Stimulated activated CD4-positive, alpha-beta T cell treated with anti-CD3 and anti-CD28 coated beads, Interleukin-4, amount 100 ng/mL, for 4 hours (primary cell): ENCODE measurements at places on chromosomes 2 and 18.

GRCh38 chr2:72028996-72029395 is 118.7 kb downstream of the CYP26B1 start:
- no peak for DNase-seq

DNA sequence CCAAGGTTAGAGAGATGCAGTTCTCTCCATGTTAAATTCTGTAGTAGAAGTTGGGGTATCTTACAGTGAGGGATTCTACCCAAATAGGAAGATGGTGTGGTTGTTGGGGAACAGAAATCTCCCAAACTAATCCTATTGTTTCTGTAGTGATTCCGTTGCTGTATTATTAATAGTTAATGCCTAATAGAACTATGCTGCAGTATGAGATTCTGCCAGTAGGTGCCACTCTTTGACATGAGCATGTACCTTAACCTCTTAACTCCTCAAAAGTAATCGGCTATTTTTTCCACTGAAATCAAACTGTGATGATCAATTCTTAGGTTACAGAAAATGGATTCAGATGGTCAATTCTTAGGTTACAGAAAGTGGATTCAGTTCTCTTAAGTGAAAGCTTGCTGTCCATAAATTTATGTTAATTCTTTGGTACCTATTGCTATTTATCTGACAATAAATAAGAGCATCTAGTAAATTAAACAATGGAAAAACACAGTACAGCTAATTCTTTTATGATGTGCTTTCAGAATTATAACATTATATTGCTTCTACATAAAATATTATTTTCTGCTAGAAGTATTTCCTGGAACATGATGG is 97.9 kb upstream of the DLX2 start:
- no peak for DNase-seq

DNA sequence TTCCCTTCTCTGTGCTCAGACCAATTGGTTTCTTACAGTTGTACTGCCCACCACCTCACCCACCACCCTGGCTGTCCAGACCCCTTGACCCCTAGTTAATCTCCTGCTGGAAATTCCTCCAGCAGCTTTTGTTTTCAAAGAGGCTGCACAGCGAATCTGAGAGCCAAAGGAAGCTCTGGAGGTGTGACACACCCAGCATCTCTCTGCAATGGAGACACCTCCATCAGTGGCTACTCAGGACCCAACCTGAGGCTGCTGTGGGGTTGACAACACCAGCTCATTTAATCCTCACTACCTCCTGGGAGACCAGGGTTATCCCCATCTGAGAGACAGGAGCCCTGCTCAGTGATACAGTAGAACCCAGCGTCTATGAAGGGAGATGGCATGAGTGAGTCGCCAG is 86.4 kb downstream of the BIN1 start:
- no peak for DNase-seq

GRCh38 chr18:9495465-9495864 is 20.2 kb downstream of the RALBP1 start:
- no peak for DNase-seq

- DNase-seq: peak; percentile 24
Observed at GRCh38 chr18:58525517-58525916, 103.4 kb downstream of the ALPK2 start.

GRCh38 chr2:59684116-59684770 is 869.2 kb downstream of the BCL11A start:
- no peak for DNase-seq

GRCh38 chr2:179422037-179422643 is 157.5 kb upstream of the SESTD1 start:
- DNase-seq: peak; percentile 15

DNA sequence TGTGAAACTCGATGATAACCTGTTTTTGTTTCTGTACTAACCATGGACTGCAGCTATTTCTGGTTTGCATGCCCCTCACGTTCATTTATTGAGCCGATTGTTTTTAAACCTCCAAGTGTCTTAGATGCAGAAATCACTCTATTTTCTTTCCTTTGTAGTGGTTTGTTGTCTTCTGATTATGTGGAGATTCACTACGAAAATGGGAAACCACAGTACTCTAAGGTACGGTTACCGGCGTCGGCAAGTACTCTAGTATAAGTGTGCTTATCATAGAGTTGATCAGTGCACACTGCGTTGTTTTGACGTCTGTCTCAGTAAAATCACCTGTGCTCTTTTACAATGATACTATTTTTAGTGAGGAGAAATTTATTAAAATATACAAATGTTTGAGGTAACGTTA is 87.4 kb downstream of the ADAM23 start:
- DNase-seq: no peak

GRCh38 chr18:62394006-62394763 is 69.1 kb downstream of the TNFRSF11A start:
- DNase-seq: no peak

DNA sequence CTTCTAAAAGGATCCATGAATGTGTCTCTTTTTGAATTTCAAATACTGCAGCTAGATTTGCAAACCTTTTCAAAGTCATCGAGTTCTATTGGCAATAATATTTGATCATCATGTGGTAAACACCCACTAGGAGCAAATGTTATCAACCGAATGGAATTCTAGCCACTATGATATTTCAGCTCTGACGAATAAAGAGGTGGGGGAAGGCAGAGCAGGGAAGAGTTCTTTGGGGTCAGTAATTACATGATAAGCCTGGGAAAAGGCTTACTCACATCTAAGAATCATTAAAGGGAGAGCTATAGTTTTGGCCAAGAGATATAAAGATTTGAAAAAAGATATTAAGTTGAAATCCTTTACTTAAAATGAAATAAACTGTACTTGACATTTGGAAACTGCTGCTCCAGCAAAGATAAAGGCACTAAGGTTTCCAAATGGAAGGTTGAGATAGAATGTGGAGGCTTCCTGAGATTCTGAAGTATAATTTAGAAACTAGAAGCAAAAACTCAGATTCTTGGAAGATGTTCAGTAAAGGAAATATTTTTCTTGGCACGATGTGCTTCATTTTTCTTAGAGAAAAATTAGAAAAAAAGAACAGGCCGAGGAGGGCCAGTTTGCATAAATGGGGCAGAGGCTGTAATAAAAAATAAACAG is 104.7 kb upstream of the ARHGAP28 start:
- no peak for DNase-seq

DNA sequence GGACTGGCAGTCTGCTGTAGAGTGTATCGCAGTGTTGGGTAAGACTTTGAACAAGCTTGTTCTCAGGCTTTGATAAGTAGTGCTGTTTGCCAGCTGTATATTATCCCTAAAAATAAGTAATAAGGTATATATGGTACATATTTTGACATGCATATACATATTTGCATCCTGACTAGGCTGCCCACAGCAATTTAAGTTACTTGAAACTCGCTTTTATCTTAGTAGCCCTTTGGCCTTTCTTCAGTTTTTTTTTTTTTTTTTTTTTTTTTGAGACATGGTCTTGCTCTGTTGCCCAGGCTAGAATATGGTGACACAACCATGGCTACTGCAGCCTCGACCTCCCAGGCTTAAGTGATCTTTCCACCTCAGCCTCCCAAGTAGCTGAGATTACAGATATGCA is 18.2 kb downstream of the MSH6 start:
- DNase-seq: no peak

GRCh38 chr2:101474731-101475384 is at the start of gene RFX8:
Gene RFX8, minus strand, starts transcription at chr2:101475112. Its CDS starts 8,264 bp downstream, at chr2:101466848.
- peak; percentile 25 for DNase-seq

- DNase-seq: no peak
Observed at GRCh38 chr2:235538144-235538639, 44.3 kb downstream of the AGAP1 start.

- DNase-seq: no peak
Observed at GRCh38 chr2:161369311-161369710, 46.8 kb upstream of the TBR1 start.

- no peak for DNase-seq
Observed at GRCh38 chr2:37230581-37230980, 815 bp downstream of the CEBPZ start.

DNA sequence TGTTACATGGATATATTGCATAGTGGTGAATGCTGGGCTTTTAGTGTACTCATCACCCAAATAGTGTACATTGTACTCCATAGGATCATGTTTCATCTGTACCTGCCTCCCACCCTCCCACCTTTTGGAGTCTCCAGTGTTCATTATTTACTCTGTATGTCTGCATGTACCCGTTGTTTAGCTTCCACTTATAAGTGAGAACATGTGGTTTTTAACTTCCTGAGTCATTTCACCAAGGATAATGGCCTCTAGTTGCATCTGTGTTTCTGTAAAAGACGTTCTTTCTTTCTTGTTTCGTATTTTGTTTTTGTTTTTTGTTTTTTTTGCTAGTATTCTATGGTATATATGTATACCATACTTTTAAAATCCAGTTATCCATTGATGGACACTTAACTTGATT is 107.5 kb downstream of the MSTN start:
- no peak for DNase-seq

GRCh38 chr2:101040761-101041160 is 38.7 kb downstream of the RPL31 start:
- no peak for DNase-seq

- no peak for DNase-seq
Observed at GRCh38 chr2:78832481-78832880, 193.0 kb upstream of the REG3G start.

DNA sequence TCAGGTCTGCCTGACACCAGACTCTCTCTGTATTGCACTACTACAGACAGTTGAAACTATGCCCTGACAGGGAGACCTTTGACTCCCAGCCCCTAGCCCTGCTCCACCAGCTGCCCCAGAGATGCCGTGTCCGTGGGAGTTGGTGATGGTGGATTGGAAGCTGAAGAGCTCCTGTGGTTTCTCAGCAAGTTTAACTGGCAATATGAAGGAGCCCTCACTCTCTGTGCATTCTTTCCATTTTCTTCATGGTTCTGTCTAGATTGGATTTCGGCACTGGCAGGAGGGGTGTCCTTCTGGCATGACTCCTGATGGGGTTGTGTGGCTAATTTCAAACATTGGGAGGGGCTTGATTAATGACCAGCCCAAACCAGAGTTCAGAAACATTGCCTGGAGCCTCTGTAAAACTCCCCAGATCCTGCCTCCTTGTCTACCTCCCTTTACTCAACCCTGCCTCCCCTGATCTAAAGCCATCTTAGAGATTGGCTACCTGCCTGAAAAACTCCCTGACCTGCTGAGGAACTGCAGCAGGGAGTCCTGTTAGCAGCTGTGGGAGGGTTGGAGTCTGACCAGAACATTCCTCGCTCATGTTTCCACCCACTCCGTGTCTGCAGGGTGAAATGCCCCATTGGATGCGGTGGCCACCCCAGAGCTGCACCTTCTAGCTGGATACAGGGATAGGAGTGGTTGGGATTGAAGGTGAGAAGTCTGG is 206.9 kb upstream of the SPRED2 start:
- DNase-seq: no peak

DNA sequence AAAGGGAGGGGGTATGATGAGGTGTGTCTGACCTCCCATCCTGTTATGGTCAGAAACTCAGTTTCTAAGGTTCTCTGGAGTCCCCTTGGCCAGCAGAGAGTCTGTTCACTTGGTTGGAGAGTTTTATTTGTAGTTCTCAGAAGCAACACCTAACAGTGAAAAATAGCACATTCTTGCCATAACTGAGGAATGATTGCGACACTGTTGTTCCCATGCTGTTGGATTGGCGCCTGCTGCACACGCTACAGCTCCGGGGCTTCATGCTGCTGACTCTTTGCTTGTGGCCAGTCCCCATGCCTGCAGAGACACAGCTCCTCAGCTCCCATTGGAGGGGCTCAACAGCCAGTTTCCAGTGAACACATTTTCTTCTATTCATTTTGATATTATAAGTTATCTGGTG is 42.1 kb downstream of the TPGS2 start:
- no peak for DNase-seq

DNA sequence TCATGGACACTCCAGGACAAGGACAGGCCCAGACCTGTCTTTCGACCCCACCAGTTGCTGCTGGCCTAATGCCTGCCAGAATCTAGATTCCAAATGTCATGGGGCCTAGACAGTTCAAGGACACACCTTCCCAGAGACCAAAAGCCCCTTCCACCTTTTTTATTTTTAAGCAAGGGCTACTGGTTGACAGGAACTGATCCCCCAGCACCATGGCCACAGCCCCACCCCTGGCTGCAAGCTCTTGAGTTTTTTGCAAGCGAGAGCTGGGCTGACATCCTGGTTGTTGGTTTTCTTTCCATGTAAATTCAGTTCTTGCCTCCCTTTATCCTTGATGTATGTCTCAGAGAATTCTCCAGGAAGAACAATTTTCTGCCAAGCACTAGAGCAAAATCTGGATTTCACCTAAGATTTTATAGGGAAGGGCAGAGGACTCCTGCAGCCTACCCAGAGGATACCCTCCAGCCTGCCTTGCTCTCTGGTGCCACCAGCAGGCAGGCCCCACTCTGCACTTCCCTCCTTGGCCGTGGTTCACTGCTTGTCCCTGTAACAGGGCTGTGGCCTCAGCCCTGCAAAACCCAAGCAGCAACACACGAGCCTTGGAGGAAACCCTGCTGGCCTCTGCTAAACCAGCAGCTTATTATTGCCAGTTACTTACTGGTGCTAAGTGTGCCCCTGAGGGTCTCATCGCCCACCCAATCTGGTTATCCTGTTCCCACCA is 97.7 kb downstream of the TWIST2 start:
- DNase-seq: no peak

DNA sequence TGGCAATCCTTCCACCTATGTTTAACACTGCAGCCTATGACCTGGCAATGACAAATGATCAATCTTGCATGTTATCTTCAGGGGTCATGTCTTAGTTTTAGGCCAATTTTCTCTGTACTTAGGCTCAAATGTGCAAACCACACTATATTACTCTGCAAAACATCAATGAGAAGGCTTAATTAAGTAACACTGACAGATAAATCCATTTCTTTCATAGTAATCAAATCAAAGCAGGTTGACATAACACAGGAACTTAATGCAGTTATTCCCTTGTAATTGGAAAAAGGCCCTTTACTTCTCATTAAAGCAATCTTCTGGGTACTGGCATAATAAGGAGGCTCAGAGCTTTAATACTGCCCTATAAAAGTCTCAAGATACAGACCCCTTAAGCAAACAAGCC is 114.4 kb downstream of the TCF4 start:
- DNase-seq: no peak

- no peak for DNase-seq
Observed at GRCh38 chr2:231955758-231956472, 5.6 kb upstream of the DIS3L2 start.

GRCh38 chr2:226600802-226601201 is 198.8 kb downstream of the IRS1 start:
- DNase-seq: no peak

DNA sequence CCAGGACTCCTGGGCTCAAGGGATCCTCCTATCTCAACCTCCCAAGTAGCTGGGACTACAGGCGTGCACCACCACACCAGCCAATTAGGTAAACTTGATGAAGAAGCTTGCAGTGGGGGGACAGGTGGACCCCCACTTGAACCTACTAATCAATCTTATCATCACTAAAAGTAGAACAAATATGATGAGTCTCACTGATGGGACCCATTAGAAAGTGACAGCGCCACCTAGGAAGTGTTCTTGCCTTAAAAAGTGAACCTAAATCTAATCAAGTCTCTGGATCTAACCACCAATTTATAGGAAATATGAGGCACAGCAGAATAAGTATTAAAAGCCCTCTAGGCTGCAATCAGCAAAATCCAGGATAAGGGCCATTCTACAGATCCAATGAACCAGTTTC is 79.2 kb downstream of the BIN1 start:
- no peak for DNase-seq

GRCh38 chr18:23689031-23689615 is at the start of gene LAMA3:
Gene LAMA3, plus strand, starts transcription at chr18:23689453. Its CDS starts 231 bp downstream, at chr18:23689684.
- DNase-seq: no peak
